ENCODE measurements at places on chromosomes 2 and 18. TPM values are rescaled to one million over a fixed set of nuclear protein-coding genes. Genes with fewer than 3 reads are reported as not detected.

Gene PAX3
- not detected for total RNA-seq

Gene KLHL30
- 0.04 TPM for total RNA-seq

Gene ALMS1
- total RNA-seq = 12.5 TPM

Gene ALPP
- total RNA-seq = not detected

Gene STAT4
- total RNA-seq = 0.34 TPM

DNA sequence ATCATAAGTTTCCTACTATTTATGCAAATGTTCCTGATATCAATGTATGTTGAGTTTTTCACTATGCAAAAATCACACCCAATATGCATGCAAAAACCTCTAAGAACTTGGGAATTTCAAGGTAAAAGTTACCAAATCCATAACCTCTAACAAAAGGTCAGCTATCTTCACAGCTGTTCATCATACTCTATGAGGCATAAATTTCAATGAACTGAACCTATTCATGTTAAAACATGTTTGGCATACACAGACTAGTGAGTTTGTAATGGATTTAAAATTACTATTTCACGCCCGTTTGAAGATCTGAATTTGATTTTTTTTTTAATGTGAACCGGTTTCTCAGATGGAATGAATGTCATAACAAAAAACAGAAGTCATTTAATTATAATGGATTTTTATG lies 100.2 kb downstream of the ATAD2B start:
- no peak for DNase-seq

DNA sequence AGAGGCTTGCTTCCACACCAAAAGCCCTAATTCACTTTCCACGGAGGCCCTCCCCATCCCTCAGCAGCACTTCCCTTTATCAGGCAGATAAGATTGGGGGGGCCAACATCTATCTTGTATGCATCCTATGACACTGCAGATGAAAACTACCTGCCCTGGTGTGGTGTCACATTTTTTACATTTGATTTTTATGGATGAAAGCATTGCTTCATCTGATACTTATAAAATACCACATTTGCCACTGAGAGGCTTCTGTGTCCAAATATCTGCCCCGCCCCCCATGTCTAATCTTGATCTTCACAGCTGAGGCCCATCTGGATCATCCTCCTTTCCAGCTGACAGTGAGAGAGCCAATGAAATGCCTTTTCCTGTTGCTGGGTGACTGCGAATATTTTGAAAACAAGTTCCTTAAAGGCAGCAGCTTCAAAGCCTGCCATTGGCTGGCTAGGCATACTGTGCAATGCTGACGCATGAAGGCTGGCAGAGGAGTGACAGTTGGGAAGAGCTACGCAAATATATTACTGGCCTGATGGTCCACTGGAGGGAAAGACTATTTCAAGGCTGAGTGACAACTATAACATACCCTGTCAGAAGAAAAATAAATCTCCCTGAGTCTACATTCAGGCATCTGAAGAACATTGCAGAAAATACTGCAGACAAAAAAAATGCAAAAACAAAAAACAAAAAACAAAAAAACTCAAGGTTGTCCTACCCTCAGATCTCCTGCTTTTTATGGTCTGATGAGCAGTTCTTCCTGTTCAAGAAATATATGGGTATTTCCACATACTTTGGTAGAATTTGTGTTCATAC lies 318.7 kb downstream of the PDE11A start:
- DNase-seq = peak; percentile 54

GRCh38 chr2:232960862-232961261 lies 52.2 kb downstream of the NGEF start:
- no peak for DNase-seq

DNA sequence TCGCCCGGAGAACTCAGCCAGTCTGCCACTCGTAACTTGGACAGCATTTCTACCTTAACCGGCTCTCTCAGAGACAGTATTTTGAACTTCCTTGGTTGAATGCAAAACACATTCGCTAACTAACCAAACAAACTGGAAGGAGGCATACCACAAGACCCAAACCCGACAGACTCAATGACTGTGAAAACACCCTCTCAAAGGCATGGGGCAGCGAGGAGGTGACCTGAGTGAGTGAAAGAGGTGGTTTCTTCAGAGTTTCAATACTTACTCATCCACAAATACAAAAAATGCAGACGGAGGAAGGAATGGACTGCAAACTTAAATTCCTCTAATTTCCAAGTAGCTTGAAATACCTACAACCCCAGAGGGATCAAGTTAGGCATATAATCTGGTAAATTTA lies 132.9 kb downstream of the GAREM1 start:
- DNase-seq = no peak

DNA sequence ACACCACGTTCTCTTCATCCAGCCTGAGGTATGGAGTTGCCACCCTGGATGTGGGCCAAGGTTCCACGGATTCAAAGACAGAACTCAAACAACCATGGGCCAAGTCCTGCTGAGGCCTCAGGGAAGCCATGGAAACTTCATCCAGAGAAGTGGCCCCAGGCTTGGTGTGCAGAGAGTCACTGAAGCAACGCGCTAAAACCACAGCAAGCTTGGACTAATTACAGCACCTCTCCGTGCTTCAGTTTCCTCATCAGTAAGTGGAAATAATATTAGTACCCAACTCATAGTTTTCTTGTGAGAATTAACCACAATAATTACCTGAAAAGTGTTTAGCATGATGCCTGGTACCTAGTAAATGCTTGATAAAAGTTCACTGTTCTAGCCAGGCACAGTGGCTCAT lies 19.2 kb upstream of the AP1S3 start:
- no peak for DNase-seq

DNA sequence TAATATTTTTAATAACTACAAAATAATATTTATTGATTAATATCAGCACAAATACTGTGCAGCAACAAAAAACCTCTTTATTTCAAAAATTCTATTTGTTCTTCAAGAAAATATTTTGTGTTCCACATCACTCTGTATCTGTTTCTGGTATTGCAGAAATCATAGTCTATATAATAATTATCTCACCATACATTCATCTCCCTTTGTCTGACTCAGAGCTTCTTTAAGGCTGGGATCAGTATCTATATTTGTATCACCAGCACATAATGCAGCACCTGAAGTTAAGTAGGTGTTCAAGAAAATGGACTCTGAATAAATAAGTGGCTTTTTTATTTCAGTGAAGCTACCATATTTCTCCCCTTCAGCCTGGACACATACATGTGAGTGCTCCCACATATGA lies 1.6 kb upstream of the MARCHF4 start:
- DNase-seq = no peak

GRCh38 chr2:20145497-20146193 lies 79.3 kb downstream of the SDC1 start:
- DNase-seq = peak; percentile 60

DNA sequence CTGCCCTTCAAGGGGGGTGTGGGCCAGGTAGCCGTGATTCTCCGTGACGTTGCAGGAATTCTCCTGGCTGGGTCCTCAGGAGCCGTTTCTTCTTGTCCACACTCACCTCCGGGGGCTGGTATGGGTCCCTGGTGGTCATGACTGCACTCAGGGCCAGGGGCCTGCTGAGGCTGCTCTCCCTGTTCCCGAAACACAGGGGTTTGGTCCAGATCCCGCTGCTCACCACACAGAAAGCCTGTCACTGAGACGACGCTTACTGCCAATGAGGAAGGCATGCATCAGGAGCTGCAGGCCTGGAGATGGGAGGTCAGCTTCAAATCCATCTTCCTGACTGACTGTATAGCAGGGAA lies 160.7 kb downstream of the RTP5 start:
- DNase-seq = no peak

- DNase-seq = no peak
Observed at GRCh38 chr2:113113807-113114206, 13.6 kb upstream of the IL1RN start.
